ENCODE measurements at places on chromosomes 5 and 9.

DNA sequence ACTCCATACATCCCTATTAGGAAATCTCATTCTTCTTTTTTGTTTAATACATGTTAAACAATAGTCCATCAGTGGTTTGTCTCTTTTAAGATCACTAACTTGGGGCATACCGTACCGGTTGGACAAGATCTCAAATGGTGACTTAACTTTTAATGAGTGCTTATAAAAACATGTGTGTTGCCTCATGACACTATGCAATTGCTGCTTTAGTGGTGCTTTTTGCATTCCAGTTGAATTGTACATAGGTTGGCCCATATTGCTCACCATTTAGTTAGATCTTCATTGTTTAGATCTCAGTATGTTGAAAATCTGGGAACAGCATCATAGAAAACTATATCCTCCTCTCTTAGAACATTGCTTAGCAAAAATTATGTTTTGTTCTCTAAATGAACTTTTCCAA is 17.8 kb downstream of the C9orf85 start:
- no peak for DNase-seq

GRCh38 chr5:127834554-127834953 is 131.4 kb downstream of the CCDC192 start:
- DNase-seq = no peak

- no peak for DNase-seq
Observed at GRCh38 chr5:89707891-89708290, 701.7 kb downstream of the CETN3 start.

- no peak for DNase-seq
Observed at GRCh38 chr5:154447089-154447725, 1.4 kb downstream of the SAP30L start.

DNA sequence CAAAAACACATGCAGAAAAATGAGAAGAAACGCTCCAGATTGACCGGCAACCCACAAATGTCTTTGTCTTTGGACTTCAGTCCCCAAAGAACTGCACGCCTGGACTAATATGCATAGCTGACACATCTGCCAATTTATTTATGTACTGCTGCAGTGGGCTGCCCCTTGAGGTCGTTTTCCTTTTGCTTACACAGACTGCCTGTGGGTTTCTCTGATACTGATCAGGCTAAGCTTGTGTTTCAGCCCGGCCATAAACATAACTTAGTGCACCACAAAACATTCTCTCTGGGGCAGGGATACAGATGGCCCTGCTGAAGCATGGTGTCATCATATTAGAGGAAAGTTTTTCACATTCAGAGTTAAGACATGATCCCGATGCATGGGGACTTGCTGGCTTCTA is 75.4 kb downstream of the NUDT12 start:
- DNase-seq = no peak

DNA sequence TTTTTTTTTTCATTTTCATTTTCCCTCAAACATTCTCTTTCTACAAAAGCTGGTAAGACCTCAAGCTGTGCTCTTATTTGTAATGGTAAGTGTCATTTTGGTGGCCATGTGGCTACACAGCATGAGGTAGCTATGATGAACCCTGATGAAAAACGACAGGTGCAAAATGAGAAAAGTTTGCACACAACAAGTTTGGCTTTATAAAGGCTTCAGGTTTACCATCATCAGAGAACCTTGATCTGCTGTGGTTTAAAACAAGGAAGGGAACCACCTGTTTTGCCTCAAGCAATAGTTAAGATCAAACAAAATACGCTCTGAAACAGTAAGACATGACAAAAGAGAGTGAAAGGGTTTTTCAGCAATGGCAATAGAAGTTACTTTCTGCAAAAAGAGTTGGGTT is 1124.6 kb upstream of the ACO1 start:
- DNase-seq = no peak

- DNase-seq = no peak
Observed at GRCh38 chr9:129806061-129806460, 3.1 kb downstream of the TOR1B start.

DNA sequence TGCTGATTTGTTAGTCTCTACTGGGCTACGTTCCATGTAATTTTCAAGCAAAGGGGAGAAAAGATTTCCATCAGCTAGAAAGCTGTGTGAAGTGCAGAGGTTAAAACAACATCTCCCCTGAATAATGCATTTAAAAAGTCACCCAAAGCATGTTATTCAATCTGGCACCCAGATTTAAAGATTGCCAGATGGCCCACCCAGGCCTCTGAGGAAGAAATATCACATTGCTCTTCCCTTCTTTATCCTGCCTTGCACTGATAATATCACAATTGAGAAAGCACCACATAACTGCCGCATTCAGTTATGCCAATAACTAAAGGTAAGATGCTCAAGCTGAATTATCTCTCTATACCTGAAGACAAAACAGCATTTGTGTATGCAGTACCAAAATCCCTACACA is 119.4 kb upstream of the PUM3 start:
- no peak for DNase-seq

DNA sequence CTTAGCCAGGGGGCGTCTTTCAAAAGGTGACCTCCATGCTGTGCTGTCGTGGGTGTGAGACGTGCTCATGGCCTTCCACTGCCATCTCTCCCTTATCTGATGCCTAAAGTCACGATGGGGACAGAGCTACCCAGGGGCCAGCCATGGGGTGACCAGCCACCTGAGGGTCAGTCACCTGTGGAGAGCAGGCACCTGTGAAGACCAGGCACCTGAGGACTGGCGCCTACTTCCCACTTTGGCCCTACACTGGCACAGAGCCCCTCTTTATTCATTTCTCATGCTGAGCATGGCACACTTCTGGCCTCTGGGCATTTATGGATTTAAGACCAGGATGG is 6.4 kb upstream of the EXOC3 start:
- no peak for DNase-seq

DNA sequence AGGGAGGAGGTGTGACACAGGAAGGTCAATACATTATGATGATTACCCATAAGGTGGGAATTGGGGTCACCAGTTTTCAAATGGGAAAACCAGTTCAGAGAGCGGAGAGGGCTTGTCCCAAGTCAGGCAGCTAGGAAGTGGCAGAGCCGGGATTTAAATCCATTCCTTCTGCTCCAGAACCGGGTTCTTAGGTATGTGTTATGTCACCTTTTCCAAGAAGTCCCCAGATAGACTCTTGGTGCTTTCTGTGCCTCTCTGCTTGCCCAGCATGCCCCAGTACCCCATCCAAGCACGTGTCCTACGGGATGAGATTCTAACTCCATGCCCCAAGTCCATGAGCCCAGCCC is 69.9 kb downstream of the LMX1B start:
- DNase-seq = no peak

GRCh38 chr5:68115584-68115983 is 100.0 kb upstream of the PIK3R1 start:
- DNase-seq = no peak

GRCh38 chr9:19114680-19115270 is 12.1 kb upstream of the HAUS6 start:
- no peak for DNase-seq

GRCh38 chr5:80093796-80094195 is 58.6 kb downstream of the THBS4 start:
- no peak for DNase-seq

GRCh38 chr5:159782197-159782994 is 133.9 kb upstream of the ADRA1B start:
- DNase-seq = no peak

DNA sequence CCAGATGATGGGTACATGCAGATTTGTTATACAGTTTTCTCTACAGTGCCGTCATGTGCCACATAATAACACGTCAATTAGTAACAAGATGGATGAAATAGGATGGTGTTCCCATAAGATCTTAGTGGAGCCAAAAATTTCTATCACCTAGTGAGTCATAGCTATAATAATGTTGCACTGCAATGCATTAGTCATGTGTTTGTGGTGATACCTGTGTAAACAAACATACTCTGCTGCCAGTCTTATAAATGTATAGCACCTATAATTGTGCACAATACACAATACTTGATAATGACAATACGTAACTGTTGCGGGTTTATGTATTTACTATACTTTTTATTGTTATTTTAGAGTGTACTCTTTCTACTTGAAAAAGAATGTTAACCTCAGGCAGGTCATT is 865.4 kb downstream of the MAT2B start:
- no peak for DNase-seq

- DNase-seq = no peak
Observed at GRCh38 chr5:128101676-128102075, 18.1 kb downstream of the SLC12A2 start.

DNA sequence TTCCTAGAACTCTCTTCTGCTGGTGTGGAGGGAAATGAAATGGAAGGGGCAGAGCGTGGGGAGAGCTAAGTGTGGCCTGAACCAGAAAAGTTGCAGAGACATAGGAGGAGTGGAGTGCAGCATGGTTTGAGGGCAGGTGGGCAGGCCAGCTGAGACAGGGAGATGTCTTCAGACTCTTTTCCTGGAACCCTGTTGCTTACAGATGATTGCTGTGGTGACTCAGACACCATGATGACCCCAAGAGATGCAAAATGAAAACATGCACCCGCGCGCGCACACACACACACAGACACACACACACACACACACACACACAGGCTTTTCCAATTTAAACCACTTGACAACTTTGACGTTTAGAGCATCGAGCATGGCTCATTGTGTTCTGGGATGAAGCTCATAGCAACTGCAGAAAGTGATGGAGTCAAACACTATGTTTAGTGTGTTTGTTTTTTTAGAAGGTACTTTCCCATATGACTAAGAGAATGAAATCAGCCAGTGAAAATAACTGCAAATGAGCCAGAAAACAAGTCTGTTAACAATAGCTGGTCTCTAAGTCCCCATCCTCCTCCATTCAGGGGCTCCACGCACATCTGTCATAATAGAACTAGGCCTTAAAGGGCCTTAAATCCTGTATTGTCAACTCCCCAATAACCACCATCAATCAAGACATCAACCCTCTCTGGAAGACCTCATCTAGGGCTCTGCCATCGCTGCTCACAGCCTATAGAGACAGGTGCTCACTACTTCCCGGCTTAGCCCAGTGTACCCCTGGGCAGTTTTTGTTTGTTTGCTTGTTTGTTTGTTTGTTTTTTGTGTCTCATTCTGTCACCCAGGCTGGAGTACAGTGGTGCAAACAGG is 9.6 kb downstream of the TMOD1 start:
- DNase-seq = no peak

DNA sequence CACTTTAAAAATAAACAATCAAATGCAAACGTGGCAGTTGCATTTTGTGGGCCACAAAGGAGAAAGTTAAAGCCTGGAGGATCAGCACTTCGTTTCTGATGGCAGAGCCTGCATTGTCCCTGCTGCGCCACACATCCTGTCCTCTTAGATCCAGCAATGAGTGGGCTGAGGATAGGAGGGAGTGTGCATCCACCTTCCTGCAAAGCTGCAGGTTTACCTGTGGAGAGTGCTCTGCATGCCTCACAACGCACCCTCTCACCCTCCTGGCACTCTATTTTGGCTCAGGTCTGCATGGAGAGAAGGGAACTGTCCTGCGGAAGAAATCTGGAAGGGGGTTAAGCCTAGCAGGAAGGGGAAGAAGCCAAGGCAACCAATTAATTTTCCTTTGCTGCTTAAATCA is 212.2 kb upstream of the SLC24A2 start:
- no peak for DNase-seq

DNA sequence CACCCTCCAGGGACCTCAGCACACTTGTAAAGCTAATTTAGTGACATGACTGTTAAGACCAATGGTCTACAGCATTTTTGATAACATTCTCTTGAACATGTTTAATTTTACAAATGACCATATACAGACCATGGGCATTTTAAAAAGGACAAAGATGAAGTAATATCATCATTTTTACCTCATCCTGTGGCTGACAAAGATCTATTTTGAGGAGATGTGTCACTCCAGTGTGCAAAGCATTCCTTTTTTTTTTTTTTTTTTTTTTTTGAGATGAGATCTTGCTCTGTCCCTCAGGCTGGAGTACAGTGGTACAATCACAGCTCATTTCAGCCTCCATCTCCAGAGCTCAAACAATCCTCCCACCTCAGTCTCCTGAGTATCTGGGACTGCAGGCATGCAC is 118.2 kb upstream of the TBC1D2 start:
- no peak for DNase-seq

- no peak for DNase-seq
Observed at GRCh38 chr5:144549580-144549979, 378.9 kb downstream of the KCTD16 start.

DNA sequence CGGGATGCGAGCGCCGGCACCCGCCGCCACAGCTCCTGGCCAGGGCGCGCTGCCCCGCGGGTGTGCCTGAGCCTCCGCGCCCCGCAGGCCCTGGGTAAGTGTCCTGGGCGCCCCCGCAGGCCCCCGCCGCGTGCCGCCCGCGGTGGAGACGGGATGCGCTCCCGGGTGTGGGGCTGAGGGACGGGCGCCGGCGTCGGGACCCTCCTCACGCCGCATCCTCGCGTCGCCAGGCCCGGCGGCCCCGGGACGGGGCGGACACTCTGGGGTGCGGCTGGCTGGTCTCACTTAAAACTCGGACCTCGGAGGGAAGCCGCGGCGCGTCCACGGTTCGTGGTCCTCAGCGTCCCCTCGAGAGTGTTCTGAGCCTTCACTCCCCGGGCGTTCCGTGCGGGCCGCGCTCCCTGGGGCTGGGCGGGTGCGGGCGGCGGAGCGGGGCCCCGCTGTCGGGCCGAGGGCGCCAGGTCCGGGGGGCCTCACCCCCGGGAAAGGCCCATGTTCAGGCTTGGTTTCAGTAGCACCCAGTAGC is 275 bp downstream of the AHRR start:
- DNase-seq = no peak

DNA sequence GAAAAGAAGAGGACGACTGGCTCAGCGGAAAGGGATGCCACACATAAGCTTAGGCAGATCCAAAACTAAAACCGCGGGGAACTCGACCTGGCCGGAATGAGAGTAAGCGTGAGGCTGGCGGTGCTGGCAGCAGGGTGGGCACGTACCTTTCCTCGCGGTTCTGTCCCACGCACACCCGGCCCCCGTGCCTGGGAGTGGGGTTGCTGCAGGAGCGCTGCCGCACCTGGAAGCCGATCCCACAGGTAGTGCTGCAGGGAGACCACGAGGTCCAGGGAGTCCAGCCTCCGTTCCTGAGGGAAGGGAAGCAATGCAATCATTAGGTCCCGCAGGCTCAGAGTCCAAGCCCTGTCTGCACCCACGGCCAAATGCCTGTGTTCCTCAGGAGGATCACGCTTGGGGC is 427.0 kb downstream of the SEMA5A start:
- no peak for DNase-seq

DNA sequence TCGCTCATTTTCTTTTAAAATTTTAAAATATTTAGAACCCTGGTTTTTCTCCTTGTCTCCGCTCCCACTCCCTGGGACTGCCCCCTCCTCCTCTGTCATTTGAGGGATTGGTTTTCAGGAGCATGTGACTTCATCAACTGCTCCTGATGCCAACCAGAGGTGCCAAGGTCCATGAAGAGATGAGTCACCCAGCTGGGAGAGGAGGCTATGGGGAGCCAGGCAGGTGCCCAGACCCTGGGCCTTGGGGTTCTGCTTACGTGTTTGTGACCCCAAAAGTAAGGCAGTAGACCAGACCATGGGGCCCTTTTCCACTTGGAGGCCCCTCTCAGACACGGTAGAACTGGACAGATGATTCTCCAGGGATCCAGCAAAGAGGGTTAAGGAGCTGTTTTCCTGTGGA is 167.0 kb downstream of the FGF18 start:
- no peak for DNase-seq
